ENCODE measurements at places on chromosomes 4 and X.

DNA sequence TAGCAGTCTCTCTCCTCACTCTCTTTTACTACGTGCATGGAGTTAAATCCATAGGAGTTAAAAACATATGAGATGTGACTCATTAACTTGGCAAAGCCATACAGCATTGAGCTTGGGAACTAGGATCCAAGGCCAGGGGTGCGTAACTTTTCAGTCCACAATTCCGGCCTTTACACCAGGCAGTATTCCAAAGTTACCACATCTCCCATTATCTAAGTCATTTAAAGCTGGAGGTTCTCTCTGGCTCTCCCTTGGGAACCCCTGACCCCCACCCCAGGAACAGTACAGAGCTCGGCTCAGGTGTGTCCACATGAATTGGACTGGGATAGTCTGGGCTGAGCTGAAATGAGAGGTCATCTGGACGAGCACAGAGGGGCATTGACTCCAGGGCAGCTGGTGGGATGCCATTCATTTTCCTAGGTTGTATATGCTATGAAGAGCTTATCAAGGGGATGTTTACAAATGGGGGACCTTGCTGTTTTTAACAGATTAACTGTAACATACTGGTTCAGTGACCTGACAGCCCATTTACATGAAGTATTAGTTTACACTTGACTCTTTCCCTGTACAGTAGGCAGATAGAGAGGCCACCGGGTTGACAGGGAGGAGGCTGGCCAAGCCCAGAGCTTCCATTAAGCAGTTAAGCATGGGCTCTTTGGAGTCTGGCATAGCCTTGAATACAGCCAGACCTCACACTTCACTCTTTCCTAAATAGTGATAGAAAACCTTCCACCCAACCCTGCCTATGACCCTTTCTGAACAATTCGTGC is 128.8 kb downstream of the RAB28 start:
- DNase-seq, result no peak

GRCh38 chr4:29037501-29037900 is 1682.7 kb upstream of the PCDH7 start:
- DNase-seq, result no peak

GRCh38 chr4:184762100-184762499 is 28.2 kb upstream of the CENPU start:
- DNase-seq, result no peak

DNA sequence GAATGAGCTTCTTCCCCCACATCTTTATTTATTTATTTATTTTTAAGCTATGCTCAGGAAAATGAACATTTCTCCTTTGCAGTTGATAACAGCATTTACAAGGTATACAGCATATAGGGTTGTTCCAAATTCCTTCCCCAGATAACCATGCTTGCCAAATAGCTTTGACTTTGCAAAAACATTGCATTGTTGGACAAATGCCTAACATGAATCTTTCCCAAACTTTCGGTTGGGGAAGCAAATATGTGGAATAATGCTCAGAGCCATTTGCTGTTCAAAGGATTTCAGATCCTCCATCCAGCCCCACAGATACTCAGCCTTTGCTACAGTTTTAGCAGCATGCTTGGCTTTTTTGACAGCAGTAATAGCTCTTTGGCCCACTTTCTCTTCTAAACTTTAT is 127.2 kb upstream of the AGA start:
- no peak for DNase-seq

DNA sequence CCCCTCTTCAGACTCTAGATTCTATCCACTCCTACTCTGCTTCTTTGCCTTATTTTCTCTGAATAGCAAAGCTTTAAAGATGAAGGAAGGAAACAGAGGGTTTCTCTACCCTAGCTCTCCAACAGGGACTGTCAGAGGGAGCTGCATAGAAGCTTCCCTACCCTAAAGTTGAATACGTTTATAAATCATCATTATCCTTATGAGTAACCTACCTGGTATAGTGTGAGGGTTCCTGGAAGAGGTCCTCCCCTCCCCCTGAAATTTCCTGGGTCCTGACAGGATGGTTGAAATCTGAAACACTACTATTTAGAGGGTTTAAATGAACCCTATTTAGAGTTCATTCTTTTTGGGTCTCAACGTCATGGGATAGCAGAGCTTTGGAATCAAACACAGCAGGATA is 187.0 kb upstream of the RBPJ start:
- DNase-seq, result no peak

- no peak for DNase-seq
These were observed 45.6 kb downstream of the WDR19 start for GRCh38 chr4:39227906-39228305.

- DNase-seq, result no peak
These were observed 13.9 kb upstream of the DCK start for GRCh38 chr4:70979445-70980008.

GRCh38 chrX:13284570-13284969 is 35.3 kb downstream of the ATXN3L start:
- no peak for DNase-seq

DNA sequence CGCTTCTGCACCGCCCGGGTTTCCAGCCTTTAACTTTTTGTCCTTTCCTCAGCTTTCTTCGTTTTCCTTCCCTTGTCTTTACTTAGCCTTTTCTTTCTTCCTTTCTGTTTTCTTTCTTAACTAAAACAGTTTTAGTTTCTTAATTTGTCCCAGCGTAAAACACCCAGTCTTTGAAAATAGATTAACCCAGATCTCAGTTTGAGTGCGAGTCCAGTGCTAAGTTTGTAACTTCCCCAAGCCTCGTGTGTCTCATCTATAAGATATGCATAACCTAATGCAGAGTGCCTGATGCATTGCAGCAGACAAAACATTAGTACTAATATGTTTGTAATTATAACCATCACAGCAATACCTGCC is 460 bp upstream of the GEMIN8 start:
- DNase-seq, result no peak

DNA sequence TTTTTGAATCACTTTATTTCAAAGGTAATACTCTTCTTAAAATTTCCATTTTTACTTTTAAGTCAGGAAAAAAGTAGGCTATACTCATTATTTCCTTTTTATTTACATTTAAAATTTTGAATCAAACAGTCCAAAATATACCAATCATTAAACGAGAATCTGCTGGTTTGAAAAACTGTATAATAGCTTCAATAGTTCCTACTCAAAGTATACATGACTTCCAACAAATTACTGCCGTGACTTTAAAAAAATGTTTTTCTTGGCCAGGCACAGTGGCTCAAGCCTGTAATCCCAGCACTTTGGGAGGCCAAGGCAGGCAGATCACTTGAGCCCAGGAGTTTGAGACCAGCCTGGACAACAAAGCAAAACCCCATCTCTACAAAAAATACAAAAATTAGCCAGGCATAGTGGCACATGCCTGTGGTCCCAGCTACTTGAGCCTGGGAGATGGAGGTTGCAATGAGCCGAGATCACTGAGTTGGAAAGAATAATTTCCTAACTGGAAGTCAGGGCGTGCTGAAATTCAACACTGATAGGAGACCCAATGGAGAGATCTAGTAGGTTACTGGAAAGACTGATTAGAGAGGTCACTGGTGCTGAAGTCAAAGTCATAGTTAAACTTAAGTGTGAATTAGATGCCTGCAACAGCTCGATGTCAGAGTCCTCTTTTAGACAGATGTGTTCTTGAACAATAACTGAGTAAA is 9.0 kb downstream of the KLHL8 start:
- DNase-seq, result no peak

DNA sequence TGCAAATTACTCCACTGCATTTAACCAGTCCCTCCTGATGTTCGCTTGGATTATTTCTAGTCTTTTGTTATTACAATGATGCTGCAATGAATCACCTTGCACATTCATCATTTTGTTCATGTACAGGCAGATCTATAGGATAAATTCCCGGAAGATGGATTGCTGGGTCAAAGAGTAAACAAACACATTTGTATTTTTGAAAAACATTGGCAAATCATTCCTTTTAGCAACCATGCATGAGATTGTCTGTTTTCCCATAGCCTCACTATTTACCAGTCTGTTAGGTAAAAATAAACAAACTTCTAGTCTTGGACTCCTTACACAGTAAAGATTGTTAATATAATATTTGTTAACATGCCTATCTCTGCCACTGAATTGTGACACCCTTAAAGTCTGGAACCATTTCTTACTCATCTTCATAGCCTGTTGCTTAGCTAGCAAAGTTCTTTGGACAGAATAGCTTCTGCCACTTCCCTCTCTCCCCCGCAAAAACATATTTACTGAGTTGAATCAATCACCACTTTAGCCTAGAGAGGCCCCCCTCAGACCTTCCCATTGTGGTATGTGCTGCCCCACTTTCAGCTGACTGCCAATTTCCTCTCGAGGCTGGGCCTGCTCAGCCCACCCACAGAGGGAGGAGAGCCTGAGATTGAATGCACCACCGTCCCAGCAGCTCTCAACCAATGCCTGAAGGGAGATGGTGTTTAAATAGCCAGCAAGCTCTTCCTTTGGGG is 108.4 kb upstream of the ATXN3L start:
- DNase-seq, result no peak

DNA sequence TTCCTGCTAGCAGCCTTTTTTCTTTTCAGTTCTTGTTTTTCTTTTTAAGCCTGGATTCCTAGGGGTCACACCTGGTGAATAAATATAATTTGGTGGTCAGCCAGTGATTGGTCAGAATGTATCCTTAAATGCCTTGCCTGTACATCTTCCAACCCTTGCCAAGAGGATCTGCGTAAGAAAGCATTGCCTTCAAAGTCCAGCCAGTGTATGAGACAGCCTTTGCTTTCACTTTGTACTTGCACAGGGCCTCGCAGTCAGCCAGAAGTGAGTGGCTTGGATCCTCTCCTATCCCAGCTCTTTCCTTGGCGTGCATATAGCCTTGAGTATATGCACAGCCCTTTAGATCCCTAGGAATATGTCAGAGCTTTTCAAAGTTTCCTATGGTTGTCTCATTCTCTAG is 22.2 kb downstream of the KANTR start:
- no peak for DNase-seq

- DNase-seq, result no peak
These were observed 8.7 kb downstream of the SMAD1 start for GRCh38 chr4:145490361-145490760.

DNA sequence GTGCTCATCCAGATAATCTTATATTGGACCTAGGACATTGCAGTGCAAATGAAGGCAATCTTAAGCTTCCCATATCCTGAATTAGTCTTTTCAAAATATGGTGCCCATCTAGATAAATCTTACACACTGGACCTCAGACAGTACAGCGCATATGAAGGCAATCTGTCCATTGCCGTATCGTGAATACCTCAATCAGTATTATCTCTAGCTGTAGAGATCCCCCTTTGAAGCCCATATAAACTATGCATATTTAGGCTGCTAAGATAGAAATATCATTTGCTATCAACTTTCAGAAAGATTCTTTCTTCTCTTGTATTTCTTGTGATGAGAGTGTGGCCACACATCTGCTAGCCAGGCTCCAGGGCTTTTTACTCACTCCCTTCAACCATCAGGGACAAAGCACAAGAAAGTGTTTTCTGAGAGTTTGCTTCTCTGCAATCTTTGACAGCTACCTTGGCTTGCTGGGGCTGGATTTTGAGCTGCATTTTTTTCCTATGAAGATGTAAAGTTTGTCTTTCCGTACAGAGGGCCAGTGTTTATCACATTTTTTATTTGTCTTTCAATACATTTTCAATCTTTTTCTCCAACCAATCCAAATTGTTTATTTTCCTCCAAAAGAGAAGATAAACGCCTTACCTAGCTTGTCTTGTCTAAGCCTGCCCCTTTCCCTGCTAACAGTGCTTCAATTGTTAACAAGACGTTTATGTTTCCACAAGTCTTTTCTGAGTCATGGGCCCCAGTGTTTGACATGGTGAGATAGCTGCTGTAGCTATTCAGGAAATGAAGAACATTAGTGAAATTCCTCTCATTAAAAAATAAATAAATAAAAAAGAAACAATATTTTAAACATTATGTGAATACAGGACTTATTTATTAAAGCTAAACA is 57.6 kb upstream of the FAT1 start:
- DNase-seq, result no peak

- no peak for DNase-seq
These were observed 21.9 kb downstream of the IL15 start for GRCh38 chr4:141658309-141658708.

GRCh38 chr4:43564107-43564506 is 671.6 kb downstream of the GRXCR1 start:
- DNase-seq, result no peak

DNA sequence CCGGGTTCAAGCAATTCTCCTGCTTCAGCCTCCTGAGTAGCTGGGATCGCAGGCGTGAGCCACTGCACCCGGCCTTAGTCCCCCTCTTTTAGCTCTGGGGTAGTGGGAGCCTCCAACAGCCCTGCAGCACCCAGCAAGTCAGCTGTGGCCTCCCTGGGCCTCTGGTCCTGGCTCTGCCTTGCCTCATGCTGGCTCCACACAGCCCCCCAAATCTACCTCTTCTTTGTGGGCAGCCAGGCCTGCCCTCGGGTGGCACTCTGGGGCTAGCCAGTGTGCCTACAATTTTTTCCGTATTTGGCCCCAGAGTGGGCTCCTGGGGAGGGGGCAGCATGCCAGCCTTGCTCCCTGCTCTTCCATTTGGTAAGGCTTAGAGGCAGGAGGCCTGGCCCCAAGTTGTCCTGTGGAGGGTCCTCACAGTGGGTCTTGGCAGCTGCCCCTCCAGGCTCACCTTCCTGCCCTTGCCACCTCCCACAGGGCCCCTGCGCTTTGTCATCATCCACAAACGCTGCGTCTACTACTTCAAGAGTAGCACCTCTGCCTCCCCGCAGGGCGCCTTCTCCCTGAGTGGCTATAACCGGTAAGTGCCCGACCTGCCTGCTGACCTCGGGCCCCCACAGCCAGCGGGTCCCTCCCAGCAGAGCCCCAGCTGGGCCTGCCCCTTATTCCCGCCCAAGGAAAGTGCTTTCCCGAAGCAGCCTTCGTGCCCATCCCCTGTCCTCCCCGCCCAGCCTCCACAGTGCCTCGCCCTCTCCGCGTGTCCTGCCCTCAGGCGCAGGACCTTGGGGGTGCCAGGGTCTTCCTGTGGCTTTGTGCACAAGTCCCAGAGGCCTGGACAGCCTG is 21.0 kb upstream of the ADD1 start:
- no peak for DNase-seq
